ENCODE measurements at places on chromosomes 12 and 14. TPM values are rescaled to one million over a fixed set of nuclear protein-coding genes. Genes with fewer than 3 reads are reported as not detected.

DHH gene
- total RNA-seq, result 0.13 TPM

DNA sequence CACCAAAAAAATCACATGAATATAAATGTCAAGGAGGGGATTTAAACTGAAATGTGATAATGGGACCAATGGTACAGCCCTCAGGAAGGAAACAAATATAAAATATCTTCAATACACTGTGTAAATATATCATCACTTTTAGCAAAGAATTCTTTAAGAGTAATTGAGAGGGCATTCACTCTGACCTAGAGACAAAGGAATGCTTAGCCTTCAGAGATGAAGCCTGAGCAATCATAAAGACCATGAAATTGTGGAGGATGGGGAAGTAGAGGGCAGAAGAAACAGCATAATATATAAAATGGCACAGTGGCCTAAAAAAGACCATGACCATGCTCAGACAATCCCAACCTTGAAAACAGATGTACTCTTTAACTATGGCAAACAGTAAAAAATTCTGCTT lies 20.4 kb downstream of the YAF2 start:
- no peak overlapping the region for H3K27ac ChIP-seq
- no peak overlapping the region for H3K4me3 ChIP-seq
- no peaks in the 10 kb centered on the region for H3K27me3 ChIP-seq
- H3K36me3 ChIP-seq, result no peaks in the 10 kb centered on the region
- DNase-seq, result no peak
- no peaks in the 10 kb centered on the region for H3K4me1 ChIP-seq

AKAP5 gene
- 2.5 TPM for total RNA-seq

DEGS2 gene
- 0.72 TPM for total RNA-seq

DNA sequence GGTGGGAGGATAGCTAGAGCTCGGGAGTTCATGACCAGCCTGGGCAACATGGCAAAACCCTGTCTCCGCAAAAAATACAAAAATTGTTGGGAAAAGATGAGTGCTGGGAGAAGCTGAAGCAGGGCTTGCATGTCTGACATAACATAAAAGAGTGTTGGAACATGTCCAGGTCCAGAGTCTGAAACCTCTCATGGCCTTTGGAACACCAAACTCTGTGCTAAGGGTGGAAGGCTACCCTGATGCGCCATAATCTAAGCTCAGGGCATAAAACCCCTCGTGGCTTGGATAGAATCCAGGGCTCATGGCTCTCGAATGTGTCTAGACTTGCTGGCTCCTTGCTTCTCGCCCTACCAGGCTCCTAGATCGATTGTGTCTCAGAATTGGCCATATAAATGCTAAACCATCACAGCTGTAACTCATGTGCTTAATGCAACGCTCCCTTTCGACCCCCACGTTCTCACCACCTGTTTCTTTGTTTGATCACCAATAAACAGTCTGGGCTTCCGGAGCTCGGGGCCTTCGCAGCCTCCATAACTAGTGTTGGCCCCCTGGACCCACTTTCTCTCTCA lies 6.7 kb upstream of the CLEC7A start:
- DNase-seq, result no peak
- no peak overlapping the region for H3K27ac ChIP-seq
- H3K4me1 ChIP-seq, result peaks cover 4% of the 10 kb centered on the region
- H3K4me3 ChIP-seq, result no peak overlapping the region

GRCh38 chr14:95392841-95393240 lies 73.1 kb upstream of the CLMN start:
- no peak overlapping the region for H3K27ac ChIP-seq
- no peaks in the 10 kb centered on the region for H3K36me3 ChIP-seq
- DNase-seq, result no peak
- no peak overlapping the region for H3K4me3 ChIP-seq
- no peaks in the 10 kb centered on the region for H3K27me3 ChIP-seq

MUCL1 gene
- not detected for total RNA-seq

SLC15A4 gene
- total RNA-seq, result 23.0 TPM

CLEC1B gene
- total RNA-seq, result not detected

- H3K36me3 ChIP-seq, result no peaks in the 10 kb centered on the region
- no peak overlapping the region for H3K4me3 ChIP-seq
- no peak for DNase-seq
- no peaks in the 10 kb centered on the region for H3K4me1 ChIP-seq
- no peaks in the 10 kb centered on the region for H3K27me3 ChIP-seq
- no peak overlapping the region for H3K27ac ChIP-seq
These were observed 130.8 kb downstream of the PHLDA1 start for GRCh38 chr12:75900781-75901254.

GRCh38 chr12:118061873-118062843 lies 1.2 kb upstream of the WSB2 start:
- peaks cover 19% of the 10 kb centered on the region for H3K36me3 ChIP-seq
- DNase-seq, result peak; percentile 80
- no peaks in the 10 kb centered on the region for H3K27me3 ChIP-seq
- peak overlapping the region; percentile 80 for H3K4me3 ChIP-seq

KLHDC2 gene
- total RNA-seq, result 41.3 TPM

DNA sequence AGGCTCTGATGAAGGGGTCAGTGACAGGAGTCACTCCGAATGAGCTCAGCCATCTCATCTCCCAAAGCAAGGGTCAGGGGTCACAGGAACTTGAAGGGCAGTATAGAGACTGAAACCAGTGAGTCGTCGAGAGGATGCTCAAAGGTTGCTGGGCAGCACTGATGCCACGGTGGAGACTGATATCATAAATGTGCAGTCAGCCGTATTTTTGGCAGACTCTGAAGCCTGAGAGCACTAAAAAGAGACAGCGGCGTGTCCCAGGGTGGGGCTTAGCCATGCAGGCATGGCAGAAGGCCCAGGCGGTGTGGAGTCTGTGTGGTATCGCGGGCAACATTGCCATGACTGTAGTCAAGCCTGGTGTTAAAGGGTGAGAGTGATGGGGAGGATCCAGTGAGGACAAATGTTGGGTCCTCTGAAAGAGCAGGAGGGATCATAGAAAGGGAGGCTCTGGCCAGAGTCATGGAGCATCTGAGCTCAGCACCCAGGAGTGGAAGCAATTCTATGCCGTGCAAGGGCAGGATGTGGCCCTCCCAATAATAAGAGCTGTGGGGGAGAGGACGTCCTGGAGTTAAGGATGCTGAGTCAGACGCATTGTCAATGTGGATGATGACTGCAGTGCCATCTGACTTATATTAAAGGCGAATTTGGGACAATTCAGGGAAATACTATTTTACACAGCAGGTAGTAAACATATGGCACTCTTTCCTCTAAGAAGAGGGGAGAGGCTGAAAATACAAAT lies 241.2 kb upstream of the FKBP4 start:
- no peaks in the 10 kb centered on the region for H3K36me3 ChIP-seq
- no peak for DNase-seq
- H3K4me1 ChIP-seq, result no peaks in the 10 kb centered on the region
- H3K4me3 ChIP-seq, result no peak overlapping the region

DNA sequence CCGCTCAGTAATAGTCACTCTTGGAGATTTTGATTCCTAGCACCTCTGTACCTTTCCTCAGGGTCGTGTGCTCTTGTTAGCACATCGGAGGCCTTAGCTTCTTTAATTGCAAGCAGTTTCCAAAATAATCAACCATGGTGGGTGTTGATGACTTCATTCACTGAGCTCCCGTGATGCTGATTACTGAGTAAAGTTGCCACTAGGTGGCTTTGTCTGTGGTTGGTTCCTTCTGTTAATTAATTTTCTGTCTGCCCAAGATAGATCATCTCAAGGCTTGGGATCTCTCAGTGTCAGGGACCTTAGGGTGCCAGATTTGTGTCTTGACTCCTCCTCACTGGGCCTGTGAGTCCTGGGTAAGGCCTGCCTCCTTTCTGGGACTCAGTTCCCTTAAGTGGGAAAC lies 54.3 kb downstream of the PTPN11 start:
- H3K4me1 ChIP-seq, result no peaks in the 10 kb centered on the region
- H3K27me3 ChIP-seq, result no peaks in the 10 kb centered on the region
- no peak for DNase-seq
- no peak overlapping the region for H3K27ac ChIP-seq

DNA sequence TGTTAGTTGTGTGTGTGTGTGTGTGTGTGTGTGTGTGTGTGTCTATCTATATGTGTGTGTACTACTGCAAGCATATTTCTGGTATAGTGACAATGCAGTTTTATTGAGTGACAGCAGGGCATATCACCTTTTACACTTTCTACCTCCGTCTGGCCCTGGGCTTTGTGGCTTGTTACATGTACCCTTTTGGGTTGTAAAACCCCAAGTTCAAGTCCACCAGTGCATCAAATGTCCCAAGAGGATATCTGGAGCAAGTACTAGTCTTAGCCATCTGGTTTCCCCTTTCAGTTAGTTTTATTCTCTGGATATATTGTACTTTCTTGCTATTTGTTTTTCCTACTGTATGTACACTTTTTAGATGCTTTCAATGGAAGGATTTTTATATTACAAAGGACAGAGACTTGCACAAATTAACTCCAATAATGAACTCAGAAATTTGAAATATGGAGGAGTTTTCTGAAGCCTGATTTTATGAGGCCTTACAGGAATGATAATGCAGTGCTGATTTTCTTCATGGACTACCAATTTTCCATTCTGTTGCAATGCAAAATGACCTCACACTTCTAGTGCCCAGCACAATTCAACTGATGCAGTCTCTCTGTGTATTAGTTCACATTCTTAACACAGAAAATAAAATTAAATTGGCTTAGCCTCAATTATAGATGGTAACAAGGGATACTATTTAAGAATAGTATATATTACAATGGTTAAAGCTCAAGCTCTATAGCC lies 29.1 kb downstream of the SLC16A7 start:
- no peaks in the 10 kb centered on the region for H3K4me1 ChIP-seq
- no peak overlapping the region for H3K27ac ChIP-seq
- no peaks in the 10 kb centered on the region for H3K27me3 ChIP-seq

- no peak overlapping the region for H3K4me3 ChIP-seq
- H3K27me3 ChIP-seq, result no peaks in the 10 kb centered on the region
- no peak for DNase-seq
These were observed 12.1 kb upstream of the KRT83 start for GRCh38 chr12:52333321-52333720.

- no peak overlapping the region for H3K27ac ChIP-seq
- no peak for DNase-seq
- H3K36me3 ChIP-seq, result no peaks in the 10 kb centered on the region
- no peaks in the 10 kb centered on the region for H3K4me1 ChIP-seq
- no peak overlapping the region for H3K4me3 ChIP-seq
- H3K27me3 ChIP-seq, result no peaks in the 10 kb centered on the region
These were observed 639.9 kb downstream of the DIO2 start for GRCh38 chr14:79571366-79571765.

DNA sequence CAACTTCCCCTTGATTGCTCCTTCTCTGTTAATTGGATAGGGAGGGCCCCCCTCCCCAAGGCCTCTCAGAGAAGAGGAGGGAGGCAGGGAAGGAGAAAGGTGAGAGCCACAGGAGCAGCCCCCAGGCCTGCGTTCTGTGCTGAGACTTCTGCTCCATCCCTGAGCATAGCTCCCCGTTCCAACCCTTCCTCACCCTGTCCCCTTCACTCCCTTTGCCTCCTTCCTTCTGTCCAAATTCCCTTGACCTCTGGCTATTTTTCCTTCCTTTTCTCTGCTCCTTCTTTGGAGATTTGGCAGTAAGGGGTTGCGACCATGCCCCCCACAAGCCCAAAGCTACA lies 788 bp upstream of the ASIC1 start:
- no peaks in the 10 kb centered on the region for H3K36me3 ChIP-seq
- no peaks in the 10 kb centered on the region for H3K4me1 ChIP-seq
- no peak for DNase-seq
- peaks cover 57% of the 10 kb centered on the region for H3K27me3 ChIP-seq

OTX2 gene
- total RNA-seq, result 193 TPM

FERMT2 gene
- 136 TPM for total RNA-seq

DNA sequence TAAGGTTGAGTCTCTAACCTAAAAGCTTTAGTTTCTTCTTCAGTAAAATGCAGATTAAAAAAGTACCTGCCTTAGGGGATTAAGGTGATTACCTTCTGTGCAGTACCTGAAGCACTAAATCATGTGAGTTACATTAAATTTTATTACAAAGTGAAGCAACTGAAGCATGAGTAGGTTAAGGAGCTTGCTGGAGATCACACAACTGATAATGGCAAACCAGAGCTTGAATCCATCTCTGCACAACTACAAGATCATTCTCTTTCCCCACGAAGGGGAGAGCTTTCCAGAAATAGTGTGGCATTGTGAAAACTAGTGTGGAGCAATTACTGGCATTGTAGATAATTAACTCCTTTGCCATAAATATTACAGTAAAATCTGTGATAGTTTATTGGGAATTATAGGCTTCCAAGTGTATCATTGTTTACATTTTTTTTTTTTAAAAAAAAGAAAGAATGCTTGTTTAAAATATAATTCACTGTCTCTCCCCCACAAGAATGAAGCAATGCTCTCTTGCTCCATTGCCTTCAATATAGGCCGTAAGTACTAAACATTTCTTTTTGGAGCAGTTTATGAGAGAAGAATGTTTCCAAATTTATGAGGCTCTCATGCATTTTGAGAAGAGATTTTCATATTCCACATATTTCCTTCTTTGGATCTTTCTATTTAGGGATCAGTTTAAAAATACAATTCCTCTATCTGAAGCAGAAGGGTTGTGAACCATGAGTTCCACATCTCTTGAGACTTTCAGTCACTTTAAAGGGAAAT lies 20.5 kb downstream of the SLC38A2 start:
- H3K36me3 ChIP-seq, result no peaks in the 10 kb centered on the region
- H3K27me3 ChIP-seq, result no peaks in the 10 kb centered on the region
- no peak for DNase-seq
- no peak overlapping the region for H3K27ac ChIP-seq

PFDN5 gene
- total RNA-seq, result 285 TPM

- H3K4me1 ChIP-seq, result no peaks in the 10 kb centered on the region
- H3K36me3 ChIP-seq, result no peaks in the 10 kb centered on the region
- H3K27me3 ChIP-seq, result no peaks in the 10 kb centered on the region
- no peak overlapping the region for H3K4me3 ChIP-seq
- H3K27ac ChIP-seq, result no peak overlapping the region
These were observed 61.8 kb downstream of the PITPNM2 start for GRCh38 chr12:123089140-123089539.

DNA sequence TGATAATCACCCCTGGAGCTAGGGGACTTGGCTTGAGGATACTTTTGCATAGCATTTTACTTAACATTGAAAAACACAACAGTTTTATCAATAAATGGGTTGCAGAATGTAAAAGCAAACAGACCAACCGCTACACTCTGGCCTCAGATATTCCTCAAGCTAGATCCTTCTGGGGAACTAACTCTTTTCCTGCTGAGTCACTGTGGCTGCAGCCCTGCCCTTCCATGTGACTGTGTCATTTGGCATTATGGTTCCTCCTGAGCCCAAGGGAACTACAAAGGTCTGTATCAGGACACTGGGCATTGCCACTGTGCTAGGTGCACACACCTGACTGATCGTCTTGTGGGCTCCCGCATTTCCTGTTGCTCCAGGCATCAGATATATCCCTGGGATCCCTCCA lies 56.6 kb downstream of the TTC9 start:
- no peak overlapping the region for H3K27ac ChIP-seq
- H3K36me3 ChIP-seq, result no peaks in the 10 kb centered on the region
- DNase-seq, result no peak
- peaks cover 3% of the 10 kb centered on the region for H3K4me1 ChIP-seq
- no peak overlapping the region for H3K4me3 ChIP-seq

GRCh38 chr12:3622021-3622821 lies 130.7 kb downstream of the CRACR2A start:
- H3K27ac ChIP-seq, result no peak overlapping the region
- H3K36me3 ChIP-seq, result no peaks in the 10 kb centered on the region
- DNase-seq, result no peak
- H3K4me1 ChIP-seq, result no peaks in the 10 kb centered on the region
- H3K27me3 ChIP-seq, result no peaks in the 10 kb centered on the region

All from H9 (cell line).